ENCODE measurements at places on chromosomes 1 and 21. TPM values are rescaled to one million over a fixed set of nuclear protein-coding genes. Genes with fewer than 3 reads are reported as not detected.

- DNase-seq = no peak
These were observed 17.1 kb downstream of the KIF21B start for GRCh38 chr1:201006450-201006849.

Gene AUNIP
- not detected for total RNA-seq

- no peak for DNase-seq
These were observed 41.6 kb upstream of the APP start for GRCh38 chr21:26212220-26212619.

DNA sequence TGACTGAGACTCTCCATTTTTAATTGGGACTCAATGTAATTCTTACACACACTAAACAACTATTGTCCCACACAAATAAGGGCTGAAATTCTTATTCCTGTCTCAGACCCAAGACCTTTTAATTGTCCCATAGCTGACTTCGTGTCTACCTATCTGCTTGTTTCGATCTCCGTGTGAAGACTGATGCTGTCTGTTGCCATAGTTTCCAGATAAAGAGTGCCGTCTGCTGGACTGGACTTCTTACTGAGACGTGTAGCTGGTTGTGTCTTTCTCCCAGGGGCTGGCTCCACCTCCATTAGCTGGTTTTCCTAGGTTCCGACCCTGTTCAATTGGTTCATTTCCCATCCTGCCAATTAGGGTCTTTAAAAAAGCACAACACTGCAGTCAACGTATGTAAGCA is 235.3 kb upstream of the PLXNA2 start:
- no peak for DNase-seq

DNA sequence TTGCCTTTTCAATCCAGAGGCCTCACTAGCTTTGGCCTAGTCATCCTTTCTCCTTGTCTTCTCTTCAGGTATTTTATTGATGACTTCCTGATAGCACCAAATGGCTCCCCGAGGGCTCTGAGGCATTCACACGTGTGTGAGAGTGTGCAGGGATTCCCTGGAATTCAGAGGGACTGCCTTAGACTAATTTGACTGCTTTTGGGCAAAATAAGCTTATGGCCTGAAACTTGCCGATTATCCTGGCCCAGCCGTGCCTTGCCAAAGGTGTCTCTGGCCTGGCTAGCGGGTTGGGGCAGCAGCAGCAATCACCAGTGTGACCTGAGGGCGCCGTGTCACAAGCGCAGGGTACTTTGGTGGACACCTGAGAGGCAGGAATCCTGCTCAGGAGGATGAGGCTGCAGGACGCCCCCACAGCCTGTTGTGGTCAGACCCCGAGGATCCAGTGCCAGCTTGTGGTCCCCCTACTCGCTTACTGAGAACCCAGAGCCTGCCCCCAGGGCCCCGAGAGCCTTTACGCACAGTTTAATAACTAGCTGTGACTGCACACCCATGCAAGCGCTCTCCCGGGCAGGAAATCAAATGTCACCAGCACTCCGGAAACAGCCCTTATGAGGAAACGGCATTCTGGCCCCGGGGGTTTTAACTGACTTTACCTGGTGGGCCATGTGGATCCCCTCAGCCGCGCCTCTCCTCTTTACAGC is 62.8 kb upstream of the PDE9A start:
- no peak for DNase-seq

GRCh38 chr1:28535180-28535579 is 17.7 kb upstream of the TRNAU1AP start:
- no peak for DNase-seq

Gene SDC3
- 43.5 TPM for total RNA-seq

Gene CD84
- 24.1 TPM for total RNA-seq

DNA sequence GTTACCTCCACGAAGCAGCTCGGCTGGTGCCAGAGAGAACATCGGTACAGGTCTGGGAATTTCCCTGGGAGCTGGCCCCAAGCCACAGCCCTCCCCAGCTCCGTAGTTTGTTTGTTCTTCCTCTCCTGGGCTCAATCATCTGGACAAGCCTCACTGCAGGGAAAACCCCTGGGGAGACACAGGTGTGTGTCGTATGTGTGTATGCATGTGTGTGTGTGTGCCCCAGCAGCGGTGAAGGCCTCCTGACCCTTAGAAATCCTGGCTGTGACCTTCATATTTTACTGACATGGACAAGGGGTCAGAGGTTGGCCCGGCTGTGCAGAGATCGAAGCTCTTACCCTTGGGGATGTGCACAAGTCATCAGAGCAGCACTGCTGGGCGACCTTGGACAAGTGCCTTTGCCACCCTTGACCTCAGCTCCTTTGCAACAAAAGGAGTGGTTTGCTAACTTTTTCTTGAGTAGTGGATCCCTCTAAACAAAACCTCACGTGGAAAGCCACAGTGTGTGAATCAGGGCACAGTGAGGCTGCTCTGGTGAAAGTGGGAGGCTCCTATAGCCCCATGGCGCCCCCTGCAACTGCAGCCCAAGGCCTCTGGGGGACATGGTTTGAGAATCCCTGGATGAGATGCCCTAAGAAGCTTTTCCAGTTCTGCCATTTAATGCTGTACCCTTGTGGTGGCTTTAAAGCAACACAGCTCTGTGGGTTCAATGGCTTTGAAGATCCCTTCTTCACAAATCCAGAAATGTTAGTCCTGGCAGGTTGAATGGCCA is 12.3 kb upstream of the IL22RA1 start:
- no peak for DNase-seq

DNA sequence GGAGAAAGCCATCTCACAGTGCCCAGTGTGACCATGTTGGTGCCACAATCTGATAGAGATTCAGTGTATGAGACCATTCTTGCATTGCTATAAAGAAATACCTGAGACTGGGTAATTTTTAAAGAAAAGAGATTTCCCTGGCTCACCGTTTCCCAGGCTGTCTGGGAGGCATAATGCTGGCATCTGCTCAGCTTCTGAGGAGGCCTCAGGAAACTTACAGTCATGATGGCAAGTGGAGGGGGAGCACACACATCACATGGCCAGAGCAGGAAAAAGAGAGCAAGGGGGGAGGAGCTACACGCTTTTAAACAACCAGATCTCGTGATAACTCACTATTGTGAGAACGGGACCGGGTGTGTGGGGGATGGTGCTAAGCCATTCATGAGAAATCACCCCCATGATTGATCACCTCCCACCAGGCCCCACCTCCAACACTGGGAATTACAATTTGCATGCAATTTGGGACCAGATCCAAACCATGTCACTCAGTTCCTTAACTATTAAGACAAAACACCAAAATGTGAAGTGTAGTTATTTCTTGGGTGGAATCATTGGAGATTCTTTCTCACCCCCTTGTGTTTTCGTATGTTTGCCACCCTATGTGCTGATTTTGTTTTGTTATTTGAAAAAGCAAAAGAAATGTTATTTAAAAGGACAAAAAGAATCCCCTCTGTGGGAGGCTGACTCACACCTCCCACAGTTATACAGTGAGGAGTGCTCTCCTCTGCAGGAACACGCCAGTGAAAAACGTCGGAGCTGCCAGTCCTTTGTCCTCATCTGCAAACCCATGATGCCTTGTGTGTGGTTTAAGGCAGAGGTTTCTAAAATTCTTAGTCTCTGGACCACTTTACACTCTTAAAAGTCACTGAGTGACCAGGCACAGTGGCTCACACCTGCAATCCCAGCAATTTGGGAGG is 46.9 kb upstream of the IFNLR1 start:
- no peak for DNase-seq

Gene PIK3CD
- 28.3 TPM for total RNA-seq

- peak; percentile 78 for DNase-seq
These were observed 15.1 kb downstream of the BLACAT1 start for GRCh38 chr1:205440476-205441317.

DNA sequence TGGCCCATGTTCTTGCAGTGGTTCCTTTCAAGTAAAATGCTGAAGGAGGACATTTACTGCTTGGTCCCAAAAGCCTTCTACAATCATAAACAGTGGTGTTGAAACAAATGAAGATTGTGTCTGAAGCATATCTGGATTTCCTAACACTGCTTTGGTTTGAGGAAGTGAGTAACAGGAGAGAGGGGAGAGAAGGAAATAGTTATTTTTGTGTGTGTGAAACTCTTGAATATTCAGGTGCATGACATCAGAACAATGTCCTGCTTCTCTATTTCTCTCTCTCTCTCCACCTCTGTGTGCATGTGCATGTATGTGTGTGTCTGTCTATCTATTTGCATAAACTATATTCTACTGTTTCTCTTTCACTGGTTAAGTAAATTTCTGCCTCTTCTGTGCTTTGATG is 61.4 kb upstream of the TNFSF18 start:
- no peak for DNase-seq

- no peak for DNase-seq
These were observed 169.7 kb downstream of the PBX1 start for GRCh38 chr1:164728719-164729118.

Gene RABIF
- total RNA-seq = 8.3 TPM

Gene FAM131C
- not detected for total RNA-seq

DNA sequence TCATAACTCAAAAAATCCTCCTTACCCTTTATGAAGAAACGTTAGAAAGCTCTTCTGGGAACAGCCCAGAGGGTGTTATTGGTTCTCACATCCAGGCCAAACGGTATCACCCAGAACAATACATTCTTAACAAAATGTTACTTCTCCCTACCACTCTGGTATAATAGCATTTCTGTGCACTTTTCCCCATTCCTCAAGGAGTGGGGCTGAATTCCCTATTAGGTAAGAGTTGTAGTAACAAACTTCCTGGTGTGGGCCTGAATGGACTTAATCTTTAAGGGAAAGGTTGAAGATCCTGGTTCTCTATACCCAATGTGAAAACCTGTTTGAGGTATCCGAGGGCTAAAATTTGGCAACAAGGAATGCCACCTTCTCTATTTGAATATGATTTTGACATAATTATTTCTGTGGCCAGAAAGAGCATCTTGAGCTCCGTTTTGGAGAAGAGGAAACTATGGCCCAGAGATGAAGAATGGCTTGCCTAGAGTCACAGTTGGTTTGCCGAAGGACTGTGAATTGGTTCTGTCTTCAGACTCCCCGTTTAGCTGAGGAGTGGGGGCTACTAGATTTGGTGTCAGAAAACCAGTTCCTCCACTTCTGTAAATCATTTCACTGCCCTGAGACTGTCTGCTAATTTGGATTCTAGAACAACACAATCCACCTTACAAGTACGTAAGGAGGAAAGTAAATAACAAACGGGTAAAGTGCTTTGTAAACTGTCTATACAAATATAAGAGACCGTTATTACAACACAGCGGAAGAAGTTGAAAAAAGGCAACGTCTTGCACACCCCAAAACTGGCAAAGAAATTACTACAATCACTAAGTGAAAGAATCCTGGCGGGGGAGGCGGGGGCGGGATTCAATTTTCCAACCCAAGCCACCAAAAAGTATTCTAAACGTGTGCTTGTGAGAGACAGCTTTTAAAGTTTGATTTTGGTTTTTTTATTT is 2.3 kb downstream of the ANP32E start:
- no peak for DNase-seq

GRCh38 chr1:195462646-195463045 is 1145.6 kb downstream of the KCNT2 start:
- no peak for DNase-seq

Gene ZNF124
- total RNA-seq = 29.1 TPM

Gene CFHR4
- total RNA-seq = not detected

DNA sequence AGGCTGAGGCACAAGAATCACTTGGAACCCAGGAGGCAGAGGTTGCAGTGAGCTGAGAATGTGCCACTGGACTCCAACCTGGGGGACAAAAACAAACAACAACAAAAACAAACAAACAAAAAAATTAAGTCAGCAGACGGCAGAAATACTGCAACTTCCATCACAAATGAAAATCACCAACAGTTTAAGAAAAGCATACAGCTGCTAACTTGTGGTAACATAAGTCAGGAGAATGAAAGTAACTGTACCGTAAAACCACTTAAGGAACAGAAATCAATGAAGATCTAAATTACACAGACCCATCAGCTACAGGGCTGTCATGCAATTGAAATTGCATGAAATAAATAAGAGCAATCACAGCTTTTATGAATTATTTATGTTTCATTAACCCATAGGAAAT is 25.0 kb downstream of the MCOLN2 start:
- DNase-seq = no peak

GRCh38 chr21:46056450-46056903 is 41.4 kb upstream of the COL6A2 start:
- DNase-seq = peak; percentile 53

- peak; percentile 84 for DNase-seq
These were observed 5.7 kb downstream of the LRRC71 start for GRCh38 chr1:156926175-156926574.

- DNase-seq = no peak
These were observed 179.2 kb downstream of the PATJ start for GRCh38 chr1:61921435-61921834.

DNA sequence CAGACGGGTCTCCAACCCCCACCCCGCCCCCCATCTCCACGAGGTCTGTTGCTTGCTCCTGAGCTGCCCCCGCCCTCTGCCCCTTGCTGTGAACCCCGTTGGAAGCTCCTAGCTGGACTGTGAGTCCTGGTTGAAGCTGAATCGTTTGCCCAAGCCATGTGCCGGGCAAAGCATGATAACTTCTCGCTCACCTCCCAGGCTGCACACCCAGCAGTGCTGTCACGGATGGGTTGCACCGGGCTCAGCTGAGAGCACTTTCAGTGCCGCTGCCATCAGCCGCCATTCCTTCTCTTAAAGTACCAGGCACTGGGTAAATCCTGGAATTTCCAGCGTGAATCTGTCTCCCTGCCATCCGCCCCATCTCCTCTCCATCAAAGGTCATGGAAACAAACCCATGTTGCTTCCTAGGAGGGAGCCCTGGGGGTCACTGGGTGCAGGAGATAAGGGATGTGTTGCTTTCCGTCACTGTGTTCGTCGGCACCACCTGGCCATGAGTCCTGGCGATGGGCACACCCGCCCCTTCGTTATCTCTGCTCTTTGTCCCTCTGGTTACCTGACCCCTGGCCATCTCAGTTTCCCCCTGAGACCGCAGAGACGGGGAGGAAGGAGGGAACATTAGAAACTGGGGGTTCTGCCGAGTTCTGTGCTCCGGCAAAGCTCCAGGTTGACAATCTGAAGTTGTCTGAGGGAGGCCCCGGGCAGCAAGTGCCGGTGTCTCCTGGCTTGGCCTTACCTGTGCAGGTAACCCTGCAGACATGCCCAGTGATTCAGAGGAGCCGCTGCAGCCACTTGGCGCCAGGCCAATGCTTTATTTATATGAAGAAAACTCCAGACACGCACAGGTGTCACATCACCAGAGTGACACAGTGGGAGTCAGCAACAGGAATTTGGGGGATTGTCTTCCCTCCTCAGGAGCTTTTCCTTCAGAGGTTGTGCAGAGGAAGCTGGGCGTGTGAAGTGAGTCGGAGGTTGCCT is 2.7 kb downstream of the PDE9A start:
- DNase-seq = no peak

Gene C1orf210
- 19.1 TPM for total RNA-seq

DNA sequence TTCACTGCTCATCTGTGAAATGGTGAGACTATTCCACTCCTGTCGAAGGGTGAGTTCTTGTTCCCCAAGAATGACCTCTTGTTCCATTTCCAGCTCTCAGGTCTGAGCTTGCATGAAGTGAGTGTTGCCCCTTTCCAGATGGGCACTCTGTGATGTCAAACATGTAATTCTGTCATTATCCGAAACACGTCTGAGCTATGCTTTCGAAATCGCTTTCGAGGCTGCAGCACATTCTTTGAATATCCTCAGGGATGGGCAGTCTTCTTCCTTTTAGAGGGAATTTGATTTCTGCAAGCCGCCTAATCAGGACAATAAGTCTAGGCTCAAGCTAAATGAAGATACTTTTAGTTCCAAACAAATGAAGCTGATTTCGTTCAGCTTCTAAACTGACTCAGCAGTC is 15.1 kb downstream of the NFASC start:
- no peak for DNase-seq
